ENCODE measurements at places on chromosomes 3 and 15. TPM values are rescaled to one million over a fixed set of nuclear protein-coding genes. Genes with fewer than 3 reads are reported as not detected.

- H3K27ac ChIP-seq = no peak overlapping the region
- no peaks in the 10 kb centered on the region for H3K36me3 ChIP-seq
- DNase-seq = peak; percentile 73
- peak overlapping the region; percentile 46 for H3K4me3 ChIP-seq
- no peaks in the 10 kb centered on the region for H3K4me1 ChIP-seq
These were observed 105.6 kb downstream of the FBLN2 start for GRCh38 chr3:13654330-13655060.

GRCh38 chr15:85417276-85417675, 36.9 kb downstream of the AKAP13 start:
- no peak overlapping the region for H3K4me3 ChIP-seq
- no peak overlapping the region for H3K27ac ChIP-seq
- no peaks in the 10 kb centered on the region for H3K27me3 ChIP-seq
- no peak for DNase-seq
- peaks cover 14% of the 10 kb centered on the region for H3K4me1 ChIP-seq
- H3K36me3 ChIP-seq = no peaks in the 10 kb centered on the region

Gene FOXL2
- total RNA-seq = 3.5 TPM

DNA sequence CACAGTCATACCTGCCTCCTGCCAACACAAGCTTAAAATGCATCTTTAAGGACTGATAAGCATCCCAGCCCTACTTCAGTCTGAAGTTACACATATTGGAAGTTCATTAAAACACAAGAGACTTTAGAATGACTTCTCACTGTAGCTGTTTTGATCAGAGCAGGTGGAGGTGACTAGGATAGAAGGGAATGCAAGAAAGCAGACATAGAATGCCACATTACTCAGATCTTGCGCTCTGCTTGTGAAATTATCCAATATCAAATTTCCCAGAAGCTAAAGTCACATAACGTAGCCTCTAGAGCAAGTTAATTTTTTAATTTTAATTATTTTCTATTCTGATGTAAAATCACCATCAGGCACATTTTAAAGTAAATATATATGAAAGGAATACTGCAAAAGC, 306.5 kb downstream of the PLOD2 start:
- no peak overlapping the region for H3K27ac ChIP-seq
- no peak overlapping the region for H3K4me3 ChIP-seq
- H3K4me1 ChIP-seq = no peaks in the 10 kb centered on the region
- DNase-seq = no peak

Gene GRIP2
- total RNA-seq = 4.5 TPM

GRCh38 chr3:165549665-165550064, 287.6 kb downstream of the BCHE start:
- H3K4me3 ChIP-seq = no peak overlapping the region
- H3K27ac ChIP-seq = no peak overlapping the region
- no peaks in the 10 kb centered on the region for H3K4me1 ChIP-seq

Gene CFAP91
- total RNA-seq = 4.9 TPM

DNA sequence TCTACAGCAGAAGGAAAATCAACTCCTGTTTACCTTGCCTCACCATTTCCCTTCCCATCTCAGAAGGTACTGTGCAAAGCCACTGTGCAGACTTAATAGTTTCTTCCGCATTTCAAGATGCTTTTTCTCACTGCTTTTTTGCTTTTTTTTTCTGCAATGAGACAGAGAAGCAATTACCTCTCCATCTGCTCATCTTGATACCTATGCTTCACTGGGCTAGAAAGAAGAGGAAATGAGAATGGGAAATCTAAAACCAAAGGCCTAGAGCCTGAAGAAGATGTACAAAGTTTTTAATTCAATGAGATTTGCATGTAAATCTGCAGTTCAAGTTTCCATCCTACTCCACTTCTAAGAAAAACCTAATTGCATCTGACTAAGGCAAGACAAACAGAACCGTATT, 238.1 kb upstream of the SETMAR start:
- no peaks in the 10 kb centered on the region for H3K27me3 ChIP-seq
- H3K4me3 ChIP-seq = no peak overlapping the region
- no peak for DNase-seq
- no peaks in the 10 kb centered on the region for H3K36me3 ChIP-seq

- H3K36me3 ChIP-seq = no peaks in the 10 kb centered on the region
- no peaks in the 10 kb centered on the region for H3K4me1 ChIP-seq
- no peak overlapping the region for H3K4me3 ChIP-seq
These were observed 11.2 kb upstream of the ATP11B start for GRCh38 chr3:182782149-182782548.

- DNase-seq = no peak
- H3K27me3 ChIP-seq = no peaks in the 10 kb centered on the region
- no peak overlapping the region for H3K4me3 ChIP-seq
- H3K36me3 ChIP-seq = no peaks in the 10 kb centered on the region
- no peak overlapping the region for H3K27ac ChIP-seq
These were observed 47.0 kb upstream of the ACKR4 start for GRCh38 chr3:132549890-132550578.

DNA sequence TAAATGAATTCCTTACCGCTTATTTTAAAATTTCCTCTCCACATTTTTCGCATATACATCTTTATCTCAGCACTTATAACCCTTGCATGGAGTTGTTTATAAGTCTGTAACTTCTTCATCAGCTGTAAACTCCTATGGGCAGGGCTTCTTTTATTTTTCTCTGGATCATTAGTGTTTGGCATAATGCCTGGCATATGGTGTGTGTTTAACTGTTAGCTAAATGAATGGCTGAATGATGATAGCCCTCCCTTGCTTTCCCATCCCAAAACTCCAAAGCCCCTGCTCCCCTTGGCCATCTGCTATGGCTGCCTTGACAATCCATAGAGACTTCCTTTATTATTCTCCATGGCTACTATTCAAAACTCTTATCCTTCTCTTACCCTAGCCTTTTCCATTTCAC, 48.1 kb upstream of the SEMA6D start:
- H3K36me3 ChIP-seq = no peaks in the 10 kb centered on the region
- no peak for DNase-seq
- no peak overlapping the region for H3K27ac ChIP-seq
- H3K4me1 ChIP-seq = peaks cover 6% of the 10 kb centered on the region
- no peak overlapping the region for H3K4me3 ChIP-seq

DNA sequence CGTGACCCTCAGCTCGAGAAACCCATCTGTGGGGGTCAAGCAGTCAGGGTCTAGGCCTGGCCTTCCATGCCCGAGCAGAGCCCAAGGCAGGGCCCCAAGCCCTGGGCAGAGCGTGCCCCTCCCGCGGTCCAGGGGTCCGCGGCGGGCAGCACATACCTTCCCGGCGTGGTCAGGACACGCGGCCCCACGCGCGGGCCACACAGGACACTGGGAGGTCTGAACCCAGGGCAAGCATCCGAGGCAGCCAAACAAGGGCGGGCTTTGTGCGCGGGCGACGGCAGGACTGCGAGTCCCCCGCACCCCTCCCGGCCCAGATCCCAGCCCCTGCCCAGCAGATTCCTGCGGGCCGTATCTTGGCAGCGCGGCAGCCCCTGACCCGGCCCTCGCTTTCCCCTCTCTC, 61.6 kb upstream of the ACAN start:
- no peaks in the 10 kb centered on the region for H3K36me3 ChIP-seq
- no peaks in the 10 kb centered on the region for H3K4me1 ChIP-seq
- peak; percentile 35 for DNase-seq
- no peaks in the 10 kb centered on the region for H3K27me3 ChIP-seq
- H3K4me3 ChIP-seq = no peak overlapping the region

Gene MORC1
- not detected for total RNA-seq

DNA sequence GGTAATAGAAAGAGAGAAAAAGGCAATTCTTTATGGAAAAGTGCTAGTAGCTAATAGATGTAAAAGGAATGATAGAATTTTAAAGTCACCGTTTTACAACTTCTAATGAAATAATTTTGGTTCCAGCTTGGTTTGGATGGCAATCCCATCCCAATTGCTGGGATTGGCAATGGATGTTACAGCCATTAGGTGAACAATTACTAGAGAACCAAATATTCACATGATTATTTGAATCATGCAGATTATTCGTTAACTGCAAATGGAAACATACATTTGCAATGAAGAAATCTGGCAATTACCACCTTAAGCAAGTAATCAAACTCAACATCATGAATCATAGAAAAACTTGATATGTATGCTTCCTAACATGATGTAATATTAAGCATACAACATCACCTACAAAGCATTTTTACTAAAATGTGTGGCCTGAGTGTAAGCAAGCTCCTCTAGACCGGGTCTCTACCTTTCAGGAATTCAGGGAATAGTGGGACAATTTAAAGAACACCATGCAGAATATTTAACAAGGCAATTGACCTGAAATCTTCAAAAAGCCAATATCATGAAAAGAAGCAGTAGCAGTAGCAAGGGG, 26.2 kb upstream of the ANP32A start:
- H3K27me3 ChIP-seq = peaks cover 10% of the 10 kb centered on the region
- no peak overlapping the region for H3K4me3 ChIP-seq
- peaks cover 8% of the 10 kb centered on the region for H3K4me1 ChIP-seq
- no peaks in the 10 kb centered on the region for H3K36me3 ChIP-seq
- no peak for DNase-seq

DNA sequence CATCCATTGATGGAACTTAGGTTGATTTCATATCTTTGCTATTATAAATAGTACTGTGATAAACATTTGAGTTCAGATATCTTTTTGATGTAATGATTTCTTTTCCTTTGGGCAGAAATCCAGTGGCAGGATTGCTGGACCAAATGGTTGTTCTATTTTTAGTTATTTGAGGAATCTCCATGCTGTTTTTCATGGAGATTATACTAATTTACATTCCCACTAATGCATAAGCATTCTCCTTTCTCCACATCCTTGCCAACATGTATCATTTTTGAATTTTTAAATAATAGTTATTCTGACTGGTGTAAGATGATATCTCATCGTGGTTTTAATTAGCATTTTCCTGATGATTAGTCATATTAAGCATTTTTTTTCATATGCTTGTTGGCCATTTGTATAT, 144.0 kb upstream of the SUCLG2 start:
- no peaks in the 10 kb centered on the region for H3K27me3 ChIP-seq
- no peak overlapping the region for H3K4me3 ChIP-seq
- H3K36me3 ChIP-seq = no peaks in the 10 kb centered on the region

Gene GPR62
- 0.38 TPM for total RNA-seq

DNA sequence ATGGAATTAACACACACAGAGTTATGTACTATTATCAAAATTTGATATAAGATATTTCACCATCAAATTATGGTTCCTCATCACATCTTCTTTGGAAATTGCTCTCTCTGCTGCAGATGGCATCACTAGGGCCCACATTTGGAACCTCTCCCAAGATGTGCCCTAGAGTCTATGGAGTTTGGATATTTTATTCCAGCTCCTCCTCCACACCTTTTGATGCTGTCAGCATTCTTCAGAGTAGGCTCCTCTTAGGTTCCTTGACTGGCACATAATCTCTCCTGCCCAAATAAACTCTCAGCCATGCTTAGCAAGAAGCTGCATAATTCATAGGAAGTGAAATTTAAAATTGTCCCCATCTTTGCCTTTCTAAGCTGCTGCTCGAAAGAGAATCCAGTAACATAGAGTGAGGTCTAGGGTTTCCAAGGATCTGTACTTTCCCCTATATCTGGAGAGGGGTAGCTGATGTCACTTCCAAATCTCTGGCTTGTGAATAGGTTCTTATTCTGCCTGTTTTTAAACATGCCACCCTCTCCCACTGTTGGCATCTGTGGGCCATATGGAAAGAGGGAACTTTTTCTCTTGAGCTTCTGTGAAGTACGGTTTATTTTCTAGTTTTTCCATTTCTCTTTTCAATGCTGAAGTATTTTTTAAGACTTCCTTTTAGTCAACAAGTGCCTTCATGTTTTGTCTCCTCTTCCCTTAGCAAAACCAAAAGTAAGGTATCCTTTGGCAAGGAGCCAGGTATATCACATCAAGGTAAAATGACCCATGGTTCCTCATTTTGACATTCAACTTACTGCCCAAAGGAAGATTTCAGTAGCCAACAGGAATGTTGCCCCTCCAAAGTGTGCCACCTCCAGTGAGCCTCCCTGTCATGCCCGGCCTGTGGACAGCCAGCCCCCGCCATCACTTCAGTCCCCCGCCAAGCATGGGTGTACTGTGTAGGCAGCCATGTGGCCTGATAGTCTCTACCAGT, 75.3 kb upstream of the C2CD4B start:
- H3K4me1 ChIP-seq = no peaks in the 10 kb centered on the region
- no peak overlapping the region for H3K4me3 ChIP-seq
- no peaks in the 10 kb centered on the region for H3K27me3 ChIP-seq
- DNase-seq = no peak
- no peaks in the 10 kb centered on the region for H3K36me3 ChIP-seq

Gene ZNF774
- total RNA-seq = 1.5 TPM

DNA sequence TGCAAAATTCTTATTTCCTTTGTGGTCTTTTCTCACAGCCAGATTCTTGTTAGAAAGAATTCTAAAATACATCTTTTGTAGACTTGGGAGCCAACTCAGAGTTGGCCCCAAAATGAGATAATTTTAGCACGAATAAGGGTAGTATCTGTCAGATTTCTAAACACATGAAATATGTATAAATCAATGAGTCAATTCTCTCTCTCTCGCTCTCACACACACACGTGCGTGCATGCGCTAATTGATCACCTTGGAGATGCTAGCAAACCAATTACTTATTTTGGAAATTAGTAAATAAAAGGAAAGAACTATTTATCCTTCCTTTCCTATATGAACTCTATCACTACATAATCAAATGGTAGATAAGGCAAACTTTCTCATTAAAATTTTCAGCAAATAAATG, 32.9 kb upstream of the PIK3R4 start:
- H3K36me3 ChIP-seq = no peaks in the 10 kb centered on the region
- H3K4me1 ChIP-seq = no peaks in the 10 kb centered on the region
- H3K27me3 ChIP-seq = no peaks in the 10 kb centered on the region
- no peak for DNase-seq
- H3K27ac ChIP-seq = no peak overlapping the region
- H3K4me3 ChIP-seq = no peak overlapping the region

DNA sequence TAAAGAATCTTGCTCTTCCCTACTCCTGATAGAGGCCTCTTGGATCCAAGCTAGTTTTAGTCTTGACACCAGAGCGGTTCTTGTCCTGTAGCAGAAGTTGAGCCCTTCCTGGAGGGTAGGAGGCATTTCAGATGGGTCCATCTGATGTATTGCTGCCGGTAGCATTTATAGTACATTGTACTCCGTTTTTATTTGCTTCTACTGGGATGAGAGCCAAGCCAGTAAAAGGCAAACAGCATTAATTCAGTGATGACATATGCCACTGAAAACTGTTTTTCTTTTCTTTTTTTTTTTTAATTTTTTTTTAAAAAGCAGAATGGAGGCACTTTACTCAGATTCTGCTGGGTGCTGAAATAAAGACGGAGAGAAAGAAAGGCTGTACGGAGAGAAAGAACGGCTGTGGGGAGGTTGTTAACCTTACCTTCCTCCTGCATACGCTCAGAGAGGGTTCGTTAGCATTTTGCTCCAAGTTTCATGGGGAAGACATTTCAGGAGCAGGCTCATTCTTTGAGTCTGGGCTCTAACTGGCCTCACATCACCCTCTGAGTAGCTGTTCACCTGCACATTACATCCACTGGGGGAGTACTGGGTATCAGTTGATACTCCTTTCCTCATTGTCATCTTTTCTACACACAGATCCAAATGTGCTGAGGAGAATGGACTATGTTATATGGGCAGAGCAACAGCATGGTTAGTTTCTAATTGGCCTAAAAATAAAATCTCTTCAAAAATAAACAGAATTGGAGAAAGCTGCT, 161.5 kb downstream of the FEZF2 start:
- no peaks in the 10 kb centered on the region for H3K27me3 ChIP-seq
- DNase-seq = peak; percentile 63
- H3K27ac ChIP-seq = no peak overlapping the region
- no peak overlapping the region for H3K4me3 ChIP-seq

GRCh38 chr3:49279376-49279775, 2.3 kb upstream of the C3orf62 start:
- peaks cover 11% of the 10 kb centered on the region for H3K4me1 ChIP-seq
- H3K4me3 ChIP-seq = no peak overlapping the region
- no peak for DNase-seq
- H3K36me3 ChIP-seq = peaks cover 14% of the 10 kb centered on the region
- no peaks in the 10 kb centered on the region for H3K27me3 ChIP-seq

Data from GM23338 (cell line).